ENCODE measurements at places on chromosomes 3 and 15.

DNA sequence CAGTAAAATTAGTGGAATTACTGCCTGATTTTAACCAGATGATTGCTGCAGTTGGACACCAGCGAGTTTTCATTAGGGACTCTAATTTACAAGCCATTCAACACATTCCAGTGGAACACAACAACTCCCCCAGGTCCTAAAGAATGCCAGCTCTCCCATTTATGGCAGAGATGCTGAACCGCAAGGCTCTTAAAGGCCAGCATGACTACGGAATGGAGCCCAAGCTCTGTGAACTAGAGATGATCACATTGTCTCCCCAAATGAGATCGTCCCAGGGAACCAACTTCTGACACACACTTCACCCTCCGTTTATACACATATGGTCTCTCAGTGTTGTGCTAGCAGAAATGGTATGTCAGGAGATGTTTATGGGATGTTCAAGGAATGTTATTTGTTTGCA is 446.2 kb upstream of the NR2F2 start:
- no peak for DNase-seq

- no peak for DNase-seq
Observed at GRCh38 chr15:79887054-79887930, 9.5 kb downstream of the MTHFS start.

DNA sequence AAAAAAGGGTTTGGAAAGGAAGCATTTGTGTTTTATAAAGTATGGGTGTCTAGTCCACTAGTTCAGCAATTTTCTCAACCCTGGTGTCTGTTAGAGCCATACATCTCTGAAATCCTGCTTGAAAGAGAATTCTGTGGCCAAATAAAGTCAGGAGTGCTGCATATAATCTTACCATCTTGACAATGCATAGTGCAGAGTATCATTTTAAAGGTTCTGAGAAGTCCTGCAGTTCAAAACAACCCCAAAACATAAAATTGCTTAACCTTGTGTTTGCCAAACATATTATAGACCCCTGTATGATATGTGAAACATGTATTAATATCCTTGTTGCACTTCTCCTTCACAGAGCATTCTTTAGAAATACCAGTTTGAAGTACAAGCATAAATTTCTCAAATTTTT is 191.3 kb downstream of the THSD4 start:
- no peak for DNase-seq

DNA sequence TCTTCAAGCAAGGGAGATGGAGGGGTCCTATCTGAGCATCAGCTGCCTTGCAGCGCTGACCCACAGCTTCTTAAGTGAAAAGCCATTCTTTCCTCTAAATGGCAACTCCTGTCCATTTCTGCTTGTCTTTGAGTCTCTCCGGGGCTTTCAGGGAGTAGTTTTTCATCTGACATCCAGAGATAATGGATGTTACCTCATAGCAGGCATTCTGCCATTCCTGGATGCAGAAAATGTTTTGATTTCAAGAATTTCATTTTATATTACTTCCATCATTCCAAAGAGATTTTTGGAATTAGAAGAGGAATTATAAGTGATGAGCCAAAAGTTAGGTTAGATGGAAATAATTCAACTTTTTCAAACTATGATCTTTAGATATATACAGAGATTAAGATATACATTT is 44.9 kb upstream of the GABRG3 start:
- no peak for DNase-seq

GRCh38 chr15:84783493-84784251 is 33.5 kb upstream of the ALPK3 start:
- DNase-seq = no peak

- DNase-seq = no peak
Observed at GRCh38 chr3:149575961-149576564, 81.8 kb downstream of the WWTR1 start.

DNA sequence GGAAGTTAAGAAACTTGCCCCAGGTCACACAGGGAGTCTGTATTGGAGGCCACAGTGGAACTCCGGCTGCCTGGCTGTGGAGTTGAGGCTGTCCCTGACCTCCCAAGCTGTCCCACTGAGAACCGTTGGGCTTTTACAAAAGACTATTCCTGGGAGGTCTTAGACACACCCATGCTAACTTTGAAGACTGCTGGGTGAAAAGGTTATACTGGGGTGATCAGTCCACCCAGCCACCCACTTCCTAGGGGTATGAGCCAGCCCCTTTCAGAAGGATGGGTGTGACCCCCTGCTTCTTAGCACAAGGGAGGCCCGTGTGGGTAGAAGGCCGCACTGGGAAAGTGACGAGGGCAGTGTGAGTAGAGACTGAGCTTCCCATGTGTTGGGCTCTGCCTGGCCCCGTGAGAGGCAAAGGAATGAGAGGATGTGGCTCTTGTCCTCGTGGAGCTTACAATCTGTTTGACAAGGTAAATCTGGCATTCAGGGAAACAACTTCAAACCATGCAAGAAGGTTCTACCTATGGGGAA is 19.0 kb downstream of the MRAS start:
- DNase-seq = no peak

GRCh38 chr3:129602730-129603560 is 3.5 kb downstream of the PLXND1 start:
- no peak for DNase-seq

GRCh38 chr15:90763366-90764099 is 46.4 kb downstream of the BLM start:
- DNase-seq = no peak

DNA sequence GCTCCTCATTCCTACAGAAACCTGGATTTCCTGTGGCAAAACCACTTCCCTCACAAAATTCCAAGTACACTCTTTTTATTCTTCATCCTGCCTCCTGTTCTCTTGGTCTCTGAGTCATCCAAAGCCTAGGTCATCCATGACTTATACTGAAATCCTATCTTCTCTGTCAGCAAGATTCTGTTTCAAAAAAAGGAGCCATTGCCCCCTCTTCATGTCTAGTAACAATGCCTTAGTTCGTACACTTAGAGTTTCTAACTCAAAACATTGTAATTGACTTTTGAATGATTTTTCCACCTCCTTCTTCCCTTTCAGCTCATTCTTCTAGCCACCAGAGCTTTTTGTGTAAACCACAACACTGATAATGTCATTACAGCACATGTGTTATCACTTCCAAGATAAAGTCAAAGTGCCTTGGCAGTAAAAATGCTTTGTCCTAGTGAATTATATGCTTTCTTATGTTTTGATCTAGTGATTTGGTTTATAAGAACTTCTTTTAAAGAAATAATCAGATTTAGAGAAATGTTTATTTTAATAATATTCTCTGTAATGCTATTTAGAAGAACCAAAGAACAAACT is 256.5 kb upstream of the NECTIN3 start:
- DNase-seq = no peak

GRCh38 chr3:150110097-150110496 is 139.4 kb upstream of the PFN2 start:
- DNase-seq = no peak

DNA sequence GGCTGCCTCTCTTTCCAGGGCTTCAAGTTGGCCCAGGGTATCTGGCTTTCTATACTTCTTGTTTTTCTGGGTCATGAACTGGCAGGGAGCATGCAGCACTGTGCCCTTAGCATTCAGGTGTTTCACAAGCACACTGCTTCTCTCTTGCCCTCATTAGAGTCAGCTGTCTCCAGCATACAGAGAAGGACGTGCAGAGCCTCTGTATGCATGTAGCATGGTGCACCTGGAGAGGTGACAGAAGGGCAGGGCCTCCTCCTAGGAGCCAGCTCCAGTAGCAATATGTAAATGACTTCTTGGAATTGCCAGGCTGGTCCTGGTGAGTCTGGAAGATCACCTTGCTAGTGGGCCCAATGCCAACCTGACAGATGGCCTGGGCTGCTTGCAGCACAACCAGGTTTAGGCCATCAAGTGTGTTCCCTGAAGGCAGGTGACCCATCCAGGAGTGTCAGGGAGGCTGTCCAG is 44.8 kb upstream of the ATP2C1 start:
- no peak for DNase-seq

GRCh38 chr3:141093971-141094684 is 43.0 kb downstream of the SPSB4 start:
- no peak for DNase-seq

- no peak for DNase-seq
Observed at GRCh38 chr3:34258271-34258998, 460.0 kb downstream of the PDCD6IP start.

DNA sequence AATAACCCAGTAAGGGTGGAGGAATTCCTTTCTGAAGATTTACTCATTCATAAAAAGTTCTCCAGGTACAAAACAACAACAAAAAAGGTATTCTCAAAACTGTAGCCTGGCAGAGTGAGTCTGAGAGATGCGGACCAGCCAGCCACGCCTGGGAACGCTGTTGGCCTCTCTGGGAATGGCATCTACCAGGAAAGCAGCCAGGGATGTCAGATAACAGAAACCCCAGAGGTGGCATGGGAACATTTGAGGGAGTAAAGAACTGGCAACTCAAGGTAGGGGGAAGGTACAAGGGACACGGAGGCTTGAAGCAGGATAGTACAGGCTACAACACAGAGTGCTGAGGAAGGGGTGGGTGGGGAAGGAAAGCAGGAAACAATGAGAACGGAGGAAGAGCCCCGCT is 7.1 kb upstream of the AP3S2 start:
- DNase-seq = no peak

- DNase-seq = no peak
Observed at GRCh38 chr3:114586119-114586518, 292.3 kb downstream of the TIGIT start.

Measured in stimulated activated naive CD8-positive, alpha-beta T cell treated with anti-CD3 and anti-CD28 coated beads, Interleukin-15, Interleukin-2, amounts not matched to agents 100 U/mL and 50 U/mL, for 24 hours (primary cell).